ENCODE measurements at places on chromosomes 2 and 18. TPM values are rescaled to one million over a fixed set of nuclear protein-coding genes. Genes with fewer than 3 reads are reported as not detected.

The INSIG2 gene
- total RNA-seq, result 56.4 TPM

The POTEJ gene
- not detected for total RNA-seq

DNA sequence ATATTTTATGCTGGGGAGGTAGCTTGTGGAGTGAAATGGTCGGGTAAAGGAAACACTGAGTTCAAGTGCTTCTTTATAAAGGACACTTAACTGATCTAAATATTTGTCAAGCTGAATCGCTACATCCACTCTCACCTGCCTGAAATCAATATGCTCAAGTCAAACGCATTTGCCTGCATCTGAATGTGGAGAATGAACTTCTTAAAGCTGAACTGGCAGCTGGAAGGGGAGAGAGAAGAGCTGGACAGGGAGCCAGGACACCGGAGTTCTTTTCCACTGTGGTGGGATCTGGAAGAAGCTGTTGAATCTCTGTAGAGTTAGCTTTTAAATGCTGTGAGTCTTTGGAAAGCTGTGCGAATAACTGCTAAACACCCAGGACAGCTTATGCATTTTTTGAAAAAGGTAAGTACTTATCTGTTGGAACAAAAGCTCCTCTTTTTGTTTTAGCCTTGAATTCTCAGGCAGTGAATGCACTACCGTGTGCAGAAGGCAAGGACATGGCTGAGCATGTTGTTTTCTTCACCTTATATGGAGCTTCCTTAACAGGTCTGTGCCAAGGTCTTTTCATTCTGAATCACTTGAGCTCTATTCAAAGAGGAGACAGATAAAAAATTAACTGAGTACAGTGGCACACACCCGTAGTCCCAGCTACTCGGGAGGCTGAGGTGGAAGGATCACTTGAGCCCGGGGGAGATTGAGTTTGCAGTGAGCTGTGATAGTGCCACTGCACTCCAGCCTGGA, 74.2 kb upstream of the KLF7 start:
- peaks cover 15% of the 10 kb centered on the region for H3K4me1 ChIP-seq
- H3K27ac ChIP-seq, result peak overlapping the region; percentile 80
- H3K36me3 ChIP-seq, result no peaks in the 10 kb centered on the region

- no peaks in the 10 kb centered on the region for H3K36me3 ChIP-seq
- no peaks in the 10 kb centered on the region for H3K4me1 ChIP-seq
- no peak overlapping the region for H3K27ac ChIP-seq
- H3K27me3 ChIP-seq, result peaks cover 2% of the 10 kb centered on the region
- no peak overlapping the region for H3K4me3 ChIP-seq
Measured at GRCh38 chr18:8844721-8845148, 139.4 kb downstream of the MTCL1 start.

GRCh38 chr2:45669032-45669486, 17.6 kb downstream of the PRKCE start:
- no peak overlapping the region for H3K27ac ChIP-seq
- DNase-seq, result no peak
- H3K36me3 ChIP-seq, result peaks cover 3% of the 10 kb centered on the region
- no peaks in the 10 kb centered on the region for H3K27me3 ChIP-seq
- H3K4me1 ChIP-seq, result peaks cover 5% of the 10 kb centered on the region

- peaks cover 23% of the 10 kb centered on the region for H3K4me1 ChIP-seq
- no peak for DNase-seq
- H3K36me3 ChIP-seq, result peaks cover 32% of the 10 kb centered on the region
- no peak overlapping the region for H3K27ac ChIP-seq
- H3K27me3 ChIP-seq, result no peaks in the 10 kb centered on the region
Measured at GRCh38 chr18:79917169-79917852, 34.1 kb downstream of the SLC66A2 start.

DNA sequence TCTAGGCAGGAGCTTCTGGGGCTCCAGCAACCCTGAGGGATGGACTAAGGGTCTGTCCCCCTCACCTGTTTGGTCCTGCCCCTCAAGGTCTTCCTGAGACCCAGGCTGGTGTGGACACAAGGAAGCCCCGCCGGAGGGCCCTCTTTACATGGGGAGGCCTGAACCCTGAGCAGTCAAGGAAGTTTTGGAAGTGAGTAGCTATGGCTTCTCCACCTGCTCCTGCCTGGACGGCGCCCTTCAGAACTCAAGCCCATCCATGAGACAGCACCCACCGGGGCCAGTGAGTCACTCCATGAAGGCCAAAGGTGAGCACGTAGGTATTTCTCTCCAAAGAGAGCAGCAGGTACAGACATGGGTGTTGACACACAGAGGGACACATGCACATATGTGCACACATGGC, 98.2 kb upstream of the CTDP1 start:
- H3K27ac ChIP-seq, result no peak overlapping the region
- DNase-seq, result no peak
- H3K4me1 ChIP-seq, result no peaks in the 10 kb centered on the region
- H3K4me3 ChIP-seq, result no peak overlapping the region
- H3K27me3 ChIP-seq, result no peaks in the 10 kb centered on the region
- H3K36me3 ChIP-seq, result no peaks in the 10 kb centered on the region

Data from activated CD4-positive, alpha-beta T cell treated with anti-CD3 and anti-CD28 coated beads for 36 hours (primary cell).